ENCODE measurements at places on chromosomes 12 and 14.

GRCh38 chr12:30546121-30546520 is 149.5 kb downstream of the IPO8 start:
- no peak for DNase-seq

GRCh38 chr12:93618891-93619410 is 46.5 kb downstream of the SOCS2 start:
- DNase-seq: no peak

DNA sequence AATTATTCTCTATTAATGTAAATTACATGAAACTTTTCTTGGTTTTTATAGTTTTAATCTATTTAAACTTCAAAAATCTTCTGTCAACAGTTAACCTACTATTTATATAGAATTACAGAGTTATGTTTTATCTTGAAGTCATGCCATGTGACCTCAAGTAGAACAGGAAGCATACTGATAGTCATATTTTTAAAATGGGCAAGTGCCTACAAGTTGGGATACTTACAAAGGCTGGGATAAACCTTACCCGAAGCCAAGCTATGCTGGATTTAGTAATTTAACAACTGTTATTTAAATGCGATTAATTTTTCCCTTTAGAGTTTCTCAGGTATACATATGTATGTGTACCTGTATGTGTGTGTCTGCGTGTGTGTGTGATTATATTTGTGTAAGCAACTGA is 266.9 kb downstream of the RASSF9 start:
- DNase-seq: no peak

DNA sequence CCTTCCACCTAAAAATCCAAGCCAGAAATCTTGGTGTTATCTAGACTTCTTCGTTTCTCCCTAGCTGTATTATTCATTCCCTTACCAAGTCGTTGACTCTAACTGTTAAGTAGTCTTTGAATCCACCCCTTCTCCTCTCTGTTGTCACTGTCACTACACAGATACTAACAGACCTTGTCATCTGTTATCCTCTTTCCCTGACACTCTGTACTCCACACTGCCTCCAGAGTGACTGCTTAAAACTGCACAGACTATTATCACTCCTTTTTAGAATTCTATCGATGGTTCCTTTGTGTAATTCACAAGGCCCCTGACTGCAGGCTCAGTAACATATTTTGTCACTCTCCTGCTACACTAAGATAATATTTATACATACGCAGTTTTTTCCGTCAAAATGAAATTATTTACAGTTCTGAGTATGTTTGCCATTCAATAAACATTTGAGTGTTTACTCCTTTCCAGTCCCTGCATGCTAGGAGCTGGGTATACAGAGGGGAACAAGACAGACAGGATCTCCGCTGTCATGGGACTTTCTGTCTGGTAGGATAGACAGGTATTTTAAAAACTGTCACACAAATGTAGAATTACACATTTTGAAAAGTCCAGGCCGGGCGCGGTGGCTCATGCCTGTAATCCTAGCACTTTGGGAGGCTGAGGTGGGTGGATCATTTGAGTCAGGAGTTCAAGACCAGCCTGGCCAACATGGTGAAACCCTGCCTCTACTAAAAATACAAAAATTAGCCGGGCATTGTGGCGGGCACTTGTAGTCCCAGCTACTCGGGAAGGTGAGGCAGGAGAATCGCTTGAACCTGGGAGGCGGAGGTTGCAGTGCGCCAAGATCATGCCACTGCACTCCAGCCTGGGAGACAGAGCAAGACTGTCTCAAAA is 3.8 kb downstream of the MARS1 start:
- DNase-seq: no peak

- no peak for DNase-seq
These were observed 96.9 kb upstream of the FGD4 start for GRCh38 chr12:32302218-32303173.

- no peak for DNase-seq
These were observed 7.4 kb downstream of the ELK3 start for GRCh38 chr12:96201272-96202227.
